ENCODE measurements at places on chromosomes 1 and 21. TPM values are rescaled to one million over a fixed set of nuclear protein-coding genes. Genes with fewer than 3 reads are reported as not detected.

The BATF3 gene
- total RNA-seq: 6.5 TPM

The VWA5B1 gene
- 1.4 TPM for total RNA-seq

The TDRKH gene
- total RNA-seq: 13.5 TPM

The IFNLR1 gene
- 4.8 TPM for total RNA-seq

The NTNG1 gene
- total RNA-seq: 2.8 TPM

The PRAMEF26 gene
- total RNA-seq: not detected

The SF3B4 gene
- 55.0 TPM for total RNA-seq

The FCRL1 gene
- 5.7 TPM for total RNA-seq

The PFKFB2 gene
- 20.6 TPM for total RNA-seq

The TLR5 gene
- 31.3 TPM for total RNA-seq

The NHLH1 gene
- 0.09 TPM for total RNA-seq

The SEMA4A gene
- 45.9 TPM for total RNA-seq

The SRGAP2B gene
- 38.4 TPM for total RNA-seq

The COL16A1 gene
- total RNA-seq: 29.0 TPM

The ADGRL2 gene
- total RNA-seq: 71.2 TPM

The PLA2G2F gene
- total RNA-seq: not detected

The KRTAP20-2 gene
- not detected for total RNA-seq

The ZZZ3 gene
- 55.3 TPM for total RNA-seq

The RGS1 gene
- 50.2 TPM for total RNA-seq

The LEMD1 gene
- total RNA-seq: 6.5 TPM

The OR2M3 gene
- not detected for total RNA-seq

The LCE1B gene
- total RNA-seq: not detected

The OR2L5 gene
- not detected for total RNA-seq

The SPEN gene
- 70.7 TPM for total RNA-seq
